NCI-H2171 treated with DMSO at 0.1 percent for 48 hours (cell line): ENCODE measurements at places on chromosomes 1 and 21.

- DNase-seq: no peak
These were observed 86.4 kb downstream of the MIS18A start for GRCh38 chr21:32192291-32193097.

DNA sequence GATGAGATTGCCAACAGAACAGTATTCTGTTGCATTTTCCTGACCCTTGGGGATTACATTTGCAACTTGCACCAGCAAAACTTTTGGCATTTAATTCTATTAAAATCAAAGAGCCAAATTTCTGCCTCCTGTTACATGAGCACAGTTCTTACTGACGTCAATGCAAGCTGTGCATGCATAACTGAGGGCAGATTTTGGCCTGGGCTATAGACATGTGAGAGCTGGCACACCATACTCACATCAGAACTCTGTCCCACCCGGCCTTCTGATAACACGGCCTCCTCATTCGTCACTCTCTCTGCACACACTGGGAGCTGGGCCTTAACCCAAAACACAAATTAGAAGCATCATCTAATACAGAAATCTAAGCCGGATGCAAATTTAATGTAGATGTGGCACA lies 31.5 kb downstream of the PAPPA2 start:
- DNase-seq: no peak

- DNase-seq: no peak
These were observed 183.5 kb downstream of the HMCN1 start for GRCh38 chr1:185917646-185918045.

DNA sequence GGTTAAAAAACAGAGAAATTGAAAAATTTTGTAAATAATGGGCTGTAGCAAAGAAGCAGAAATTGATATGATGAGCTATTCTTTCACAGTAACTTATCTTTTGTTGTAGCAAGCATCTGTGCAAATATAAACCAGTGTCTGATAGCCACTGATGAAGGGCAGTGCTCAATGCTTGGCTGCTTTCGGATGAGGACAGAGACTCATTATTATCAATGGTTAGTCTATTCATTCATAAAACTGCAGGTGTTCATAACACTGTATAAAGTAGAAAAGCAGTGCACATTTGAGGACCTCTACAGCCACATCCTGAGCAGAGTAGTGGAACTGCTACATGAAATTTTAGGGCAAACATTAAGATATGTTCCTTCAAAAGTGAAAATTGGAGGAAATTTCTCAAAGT lies 107.2 kb downstream of the FAF1 start:
- no peak for DNase-seq

- no peak for DNase-seq
These were observed 26.8 kb upstream of the ZNF697 start for GRCh38 chr1:119674835-119675289.

DNA sequence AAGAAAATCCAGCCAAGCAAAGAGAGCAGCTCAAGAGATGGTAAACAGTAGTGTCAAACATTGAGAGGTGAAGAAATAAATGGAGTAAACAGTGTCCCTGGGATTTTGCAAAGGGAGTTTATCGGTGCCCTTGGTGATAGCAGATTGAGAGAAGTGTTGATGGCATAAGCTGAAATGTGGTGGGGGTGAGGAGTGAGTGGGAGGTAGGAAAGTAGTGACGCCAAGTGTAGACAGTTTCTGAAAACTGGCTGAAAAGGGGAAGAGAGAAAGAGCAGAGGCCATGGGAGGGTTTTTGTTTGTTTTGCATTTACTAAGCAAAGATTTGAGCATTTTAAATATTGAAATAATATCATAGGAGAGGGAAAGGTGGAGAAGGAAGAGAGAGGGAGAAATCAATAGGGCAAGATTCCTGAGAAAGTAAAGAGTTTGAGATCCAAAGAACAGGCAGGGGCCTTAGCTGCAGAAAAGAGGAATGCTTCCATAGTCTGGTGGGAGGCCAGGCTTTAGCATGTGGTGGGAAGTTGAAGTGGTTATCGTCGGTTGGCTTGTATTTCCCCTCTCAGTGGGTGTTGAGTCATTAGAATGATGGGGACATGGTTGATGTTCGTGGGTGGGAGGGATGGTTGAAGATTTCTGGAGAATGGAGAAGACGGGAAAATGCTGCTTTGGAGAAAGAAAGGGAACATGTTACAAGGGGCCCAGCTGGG lies 26.8 kb upstream of the RASAL2 start:
- no peak for DNase-seq

DNA sequence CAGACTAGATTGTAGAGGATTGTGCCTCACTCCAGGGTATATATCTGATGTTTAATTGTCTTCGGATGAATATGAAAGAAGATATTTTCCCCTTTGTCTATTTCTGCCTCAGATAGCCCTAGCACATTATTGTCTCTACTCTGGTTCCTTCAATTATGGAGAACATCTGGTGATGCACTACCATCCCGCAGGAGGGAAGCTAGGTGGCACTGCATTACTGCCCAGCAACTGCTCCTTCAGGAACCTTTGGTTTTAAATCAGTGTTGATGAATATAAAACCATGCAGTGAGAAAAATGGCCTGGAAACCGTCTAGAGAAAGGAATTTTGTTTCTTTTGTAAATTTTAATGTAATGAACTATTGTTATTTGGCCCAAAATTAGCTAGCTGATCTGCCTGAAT lies 68.5 kb downstream of the GPR88 start:
- DNase-seq: peak; percentile 57

GRCh38 chr1:106754957-106755356 lies 301.5 kb upstream of the PRMT6 start:
- DNase-seq: no peak

GRCh38 chr21:14366998-14367397 lies 15.9 kb downstream of the HSPA13 start:
- DNase-seq: no peak

DNA sequence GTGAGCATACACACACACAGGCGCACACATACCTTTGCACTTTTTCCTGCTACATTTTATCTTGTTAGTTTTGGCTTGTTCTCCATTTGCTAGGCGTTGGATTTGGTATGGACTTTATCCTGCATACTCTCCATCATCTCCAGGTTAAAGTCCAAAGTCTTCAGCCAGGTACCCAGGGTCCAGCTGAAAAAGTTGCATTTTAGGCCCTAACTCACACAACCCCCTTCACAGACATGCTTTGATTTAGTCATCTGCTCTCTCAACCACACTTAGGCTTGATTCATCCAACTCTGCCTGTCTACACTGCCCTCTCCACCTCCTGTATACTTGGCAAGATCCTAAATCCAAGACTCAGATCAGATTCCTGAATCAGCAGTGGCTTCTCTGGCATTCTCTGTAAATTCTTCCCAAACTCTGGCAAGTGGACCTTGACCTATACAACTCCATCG lies 10.7 kb upstream of the LAMB3 start:
- DNase-seq: no peak

DNA sequence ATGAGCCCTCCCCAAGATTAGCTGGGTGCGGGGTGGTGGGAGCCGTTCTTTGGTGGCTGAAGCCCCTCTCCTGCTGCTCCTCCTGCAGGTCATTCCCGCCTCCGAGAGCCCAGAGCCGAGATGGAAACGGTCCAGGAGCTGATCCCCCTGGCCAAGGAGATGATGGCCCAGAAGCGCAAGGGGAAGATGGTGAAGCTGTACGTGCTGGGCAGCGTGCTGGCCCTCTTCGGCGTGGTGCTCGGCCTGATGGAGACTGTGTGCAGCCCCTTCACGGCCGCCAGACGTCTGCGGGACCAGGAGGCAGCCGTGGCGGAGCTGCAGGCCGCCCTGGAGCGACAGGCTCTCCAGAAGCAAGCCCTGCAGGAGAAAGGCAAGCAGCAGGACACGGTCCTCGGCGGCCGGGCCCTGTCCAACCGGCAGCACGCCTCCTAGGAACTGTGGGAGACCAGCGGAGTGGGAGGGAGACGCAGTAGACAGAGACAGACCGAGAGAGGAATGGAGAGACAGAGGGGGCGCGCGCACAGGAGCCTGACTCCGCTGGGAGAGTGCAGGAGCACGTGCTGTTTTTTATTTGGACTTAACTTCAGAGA lies 448 bp downstream of the G0S2 start:
- DNase-seq: no peak

- no peak for DNase-seq
These were observed 688 bp downstream of the SCAMP3 start for GRCh38 chr1:155261493-155261851.

DNA sequence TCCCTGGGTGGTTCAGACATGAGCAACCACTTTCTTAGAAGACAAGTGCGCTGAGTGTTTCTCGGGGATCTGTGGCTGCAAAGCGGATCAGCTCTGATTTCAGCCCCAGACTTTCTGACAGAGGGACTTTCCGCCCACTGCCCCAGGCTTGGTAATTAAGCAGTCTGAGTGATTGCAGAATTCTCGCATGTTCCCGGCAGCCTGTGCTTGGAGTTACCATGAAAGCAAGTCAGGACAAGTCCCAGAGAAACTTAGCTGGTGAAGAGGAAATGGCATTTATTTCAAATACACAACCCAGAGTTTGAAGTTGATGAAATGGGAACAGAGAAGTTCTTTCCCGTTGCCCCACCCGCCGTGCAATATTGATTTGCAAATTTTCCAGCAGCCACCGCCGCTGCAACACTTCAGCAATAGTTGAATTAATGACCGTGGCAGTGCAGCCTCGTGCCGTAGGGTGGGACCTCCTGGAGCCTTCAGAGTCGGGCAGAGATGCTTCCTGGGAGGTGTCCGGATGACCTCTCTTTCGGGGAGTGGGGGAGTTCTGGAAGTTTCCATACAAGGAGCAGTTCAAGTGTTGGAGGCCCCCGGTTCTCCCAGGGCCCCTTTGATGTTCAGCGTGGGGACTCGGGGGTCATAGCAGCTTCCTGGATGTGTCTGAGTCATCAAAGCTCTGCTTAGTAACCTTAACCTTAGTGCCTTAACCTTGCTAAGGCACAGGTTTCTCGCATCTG lies 134.7 kb downstream of the KAZN start:
- peak; percentile 71 for DNase-seq

GRCh38 chr1:66048011-66048410 lies 255.3 kb downstream of the PDE4B start:
- no peak for DNase-seq

DNA sequence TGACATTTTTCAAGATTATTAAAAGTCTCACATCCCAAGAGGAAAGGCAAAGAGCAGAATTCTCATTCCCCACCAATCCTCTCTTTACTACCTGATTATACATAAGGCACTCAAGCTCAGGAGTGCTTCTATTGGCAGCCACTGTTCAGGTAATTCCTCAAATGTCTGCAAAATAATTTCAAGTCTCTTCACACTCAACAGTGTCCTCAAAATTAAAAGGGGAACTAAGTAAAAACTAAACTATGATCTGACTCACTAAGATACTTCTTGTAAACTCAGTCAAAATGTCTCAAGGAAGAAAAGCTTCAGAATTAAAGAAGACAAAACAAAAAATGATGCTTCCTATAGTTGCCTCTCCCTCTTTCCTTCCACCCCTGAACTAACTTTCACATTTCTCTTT lies 135.6 kb downstream of the GPATCH2 start:
- no peak for DNase-seq

DNA sequence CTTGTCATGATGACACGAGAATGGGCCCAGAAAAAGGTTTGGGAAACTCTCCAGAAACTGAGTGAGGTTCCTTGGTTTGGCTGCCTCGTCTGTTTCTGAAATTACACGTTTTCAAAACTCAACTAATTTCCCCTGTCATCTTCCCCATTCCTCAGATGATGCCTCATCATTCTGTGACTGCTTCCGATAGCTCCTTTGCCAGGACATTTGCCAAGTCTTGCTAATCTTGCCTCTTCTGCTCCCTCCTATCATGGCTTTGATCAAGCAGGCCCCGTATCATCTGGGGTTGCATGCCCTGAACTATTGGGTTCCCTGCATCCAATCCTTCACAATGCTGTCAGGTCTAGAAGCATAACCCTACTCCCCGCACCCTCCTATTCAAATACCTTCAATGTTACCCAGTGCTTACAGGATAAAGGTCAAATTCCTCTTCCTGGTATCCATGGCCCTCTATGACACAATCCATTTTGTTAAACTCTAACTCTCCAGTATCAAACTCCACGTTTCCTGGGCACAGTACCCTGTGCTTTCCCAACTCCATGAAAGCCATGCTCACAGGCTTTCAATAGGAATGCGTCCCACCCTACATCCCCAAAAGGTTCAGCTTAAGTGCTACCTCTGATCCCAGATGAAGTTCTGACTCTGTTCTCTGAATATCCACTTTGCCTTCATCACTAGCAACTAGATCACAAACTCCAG lies 22.2 kb upstream of the TMEM200B start:
- DNase-seq: no peak

DNA sequence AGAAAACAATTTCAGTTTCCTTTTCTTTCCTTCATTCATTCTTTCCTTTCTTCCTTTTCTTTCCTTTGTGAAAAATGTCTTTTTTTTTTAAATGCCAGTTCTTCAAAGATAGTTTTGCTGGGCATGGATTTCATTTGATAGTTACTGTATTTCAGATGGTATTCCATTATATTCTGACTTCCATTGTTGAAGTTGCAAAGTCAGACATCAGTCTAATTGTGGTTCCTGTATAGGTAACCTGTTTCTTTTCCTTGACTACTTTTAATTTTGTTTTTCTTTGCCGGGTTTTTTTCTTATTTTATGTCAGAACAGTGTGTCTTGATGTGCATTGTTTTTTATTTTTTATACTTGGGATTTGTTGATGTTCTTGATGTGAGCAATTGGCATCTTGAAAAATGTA lies 40.4 kb upstream of the MPC2 start:
- DNase-seq: no peak
